ENCODE measurements at places on chromosomes 11 and 22. TPM values are rescaled to one million over a fixed set of nuclear protein-coding genes. Genes with fewer than 3 reads are reported as not detected.

TRABD gene
- total RNA-seq, result 21.0 TPM

GRCh38 chr11:66272596-66272995 lies 4.2 kb downstream of the RAB1B start:
- DNase-seq, result no peak

GRCh38 chr11:73317373-73317772 lies 9.3 kb downstream of the ARHGEF17 start:
- DNase-seq, result peak; percentile 82

SPDYC gene
- total RNA-seq, result not detected

ANKK1 gene
- total RNA-seq, result not detected

GRCh38 chr11:8739309-8739793 lies 56.8 kb downstream of the RPL27A start:
- no peak for DNase-seq

PTPRCAP gene
- 0.60 TPM for total RNA-seq

DNA sequence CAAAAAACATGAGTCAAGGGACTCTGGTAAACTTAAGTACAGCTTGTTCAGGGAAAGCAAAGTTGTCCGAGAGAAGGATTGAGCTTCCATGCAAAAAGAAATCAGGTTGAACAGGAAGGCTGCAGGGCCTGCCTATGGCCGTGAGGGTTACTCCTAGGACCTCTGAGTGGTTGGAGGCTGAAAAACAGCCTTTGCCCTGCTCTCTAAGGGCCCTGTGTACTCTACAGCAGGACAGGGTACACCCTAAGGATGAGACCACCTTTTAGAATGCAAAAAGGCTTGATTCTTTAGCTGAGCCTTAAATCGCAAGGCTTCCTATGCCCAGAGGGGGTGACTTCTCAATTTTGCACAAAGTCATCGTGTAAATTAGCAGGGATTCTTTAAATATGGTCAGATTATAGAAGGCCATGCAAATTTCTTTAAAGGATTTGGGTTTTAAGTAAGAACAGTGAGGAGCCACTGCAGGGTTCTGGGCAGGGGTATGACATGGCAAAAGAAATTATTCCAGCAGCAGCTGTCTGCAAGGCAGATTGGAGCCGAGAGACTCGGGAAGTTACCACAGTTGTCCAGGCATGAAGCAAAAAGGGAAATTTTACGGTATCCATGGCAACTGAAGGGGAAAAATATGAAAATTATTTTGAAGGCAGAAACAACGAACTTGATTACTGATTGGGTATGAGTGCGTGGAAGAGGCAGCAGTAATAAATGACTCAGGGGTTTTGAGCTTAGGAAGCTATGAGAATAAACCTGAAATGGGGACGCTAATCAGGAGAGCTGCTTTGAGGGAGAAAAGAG lies 91.8 kb downstream of the FAM76B start:
- no peak for DNase-seq

DNA sequence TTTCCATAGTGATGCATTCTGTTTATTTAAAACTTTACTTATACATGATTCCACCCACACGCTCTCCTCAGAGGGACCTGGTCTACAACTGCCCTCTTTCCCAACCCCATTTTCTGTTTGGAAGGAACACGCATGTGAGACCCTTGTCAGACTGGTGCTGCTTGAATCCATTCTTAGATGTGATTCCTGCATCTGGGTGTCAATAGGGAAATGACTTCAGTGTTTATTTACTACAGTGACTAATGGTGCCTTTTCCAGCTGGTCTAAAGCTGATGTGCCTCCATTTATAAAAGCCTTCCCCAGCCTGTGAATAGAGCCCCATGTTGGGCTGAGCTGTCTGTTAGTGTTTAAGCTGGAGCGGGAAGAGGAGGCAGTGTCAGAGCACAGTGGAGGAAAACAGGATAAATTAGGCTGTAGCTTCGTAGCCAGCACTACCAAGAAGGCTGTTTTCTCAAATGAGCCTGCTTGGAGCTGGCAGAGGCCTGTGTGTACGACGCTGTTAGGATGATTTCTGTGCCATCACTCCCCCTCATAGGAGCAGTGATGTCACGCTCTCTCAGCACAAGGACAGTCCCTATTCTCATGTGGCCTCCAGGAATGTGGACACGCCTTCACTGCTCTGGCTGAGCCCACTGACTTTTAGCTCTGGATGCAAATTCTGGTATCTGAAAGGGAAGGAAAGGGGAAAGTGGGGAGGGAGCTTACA lies 18.9 kb upstream of the C11orf96 start:
- peak; percentile 49 for DNase-seq

REXO2 gene
- total RNA-seq, result 182 TPM

MS4A1 gene
- total RNA-seq, result not detected

OR52E4 gene
- not detected for total RNA-seq

DNA sequence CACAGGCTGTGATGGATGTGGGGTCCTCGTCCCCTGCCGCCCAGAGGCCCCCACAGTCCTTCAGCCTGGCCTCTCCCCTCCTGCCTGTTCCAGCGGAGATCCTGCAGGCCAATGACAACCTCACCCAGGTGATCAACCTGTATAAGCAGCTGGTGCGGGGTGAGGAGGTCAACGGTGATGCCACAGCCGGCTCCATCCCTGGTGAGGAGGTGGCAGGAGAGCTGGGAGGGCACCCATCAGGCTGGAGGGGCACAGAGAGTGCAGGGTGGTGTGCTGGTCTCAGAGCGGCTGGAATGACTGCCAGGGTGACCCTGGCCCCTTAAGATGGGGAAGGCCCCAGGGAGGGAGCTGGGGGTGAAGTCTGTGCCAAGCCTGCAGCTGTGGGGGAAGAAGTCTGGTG lies 14.6 kb upstream of the SH3BP1 start:
- DNase-seq, result no peak

LMO1 gene
- 2.3 TPM for total RNA-seq

GLYATL1 gene
- total RNA-seq, result not detected

GRCh38 chr22:33335611-33336279 lies 277.6 kb upstream of the SYN3 start:
- no peak for DNase-seq

CDC42BPG gene
- total RNA-seq, result 1.1 TPM

DNA sequence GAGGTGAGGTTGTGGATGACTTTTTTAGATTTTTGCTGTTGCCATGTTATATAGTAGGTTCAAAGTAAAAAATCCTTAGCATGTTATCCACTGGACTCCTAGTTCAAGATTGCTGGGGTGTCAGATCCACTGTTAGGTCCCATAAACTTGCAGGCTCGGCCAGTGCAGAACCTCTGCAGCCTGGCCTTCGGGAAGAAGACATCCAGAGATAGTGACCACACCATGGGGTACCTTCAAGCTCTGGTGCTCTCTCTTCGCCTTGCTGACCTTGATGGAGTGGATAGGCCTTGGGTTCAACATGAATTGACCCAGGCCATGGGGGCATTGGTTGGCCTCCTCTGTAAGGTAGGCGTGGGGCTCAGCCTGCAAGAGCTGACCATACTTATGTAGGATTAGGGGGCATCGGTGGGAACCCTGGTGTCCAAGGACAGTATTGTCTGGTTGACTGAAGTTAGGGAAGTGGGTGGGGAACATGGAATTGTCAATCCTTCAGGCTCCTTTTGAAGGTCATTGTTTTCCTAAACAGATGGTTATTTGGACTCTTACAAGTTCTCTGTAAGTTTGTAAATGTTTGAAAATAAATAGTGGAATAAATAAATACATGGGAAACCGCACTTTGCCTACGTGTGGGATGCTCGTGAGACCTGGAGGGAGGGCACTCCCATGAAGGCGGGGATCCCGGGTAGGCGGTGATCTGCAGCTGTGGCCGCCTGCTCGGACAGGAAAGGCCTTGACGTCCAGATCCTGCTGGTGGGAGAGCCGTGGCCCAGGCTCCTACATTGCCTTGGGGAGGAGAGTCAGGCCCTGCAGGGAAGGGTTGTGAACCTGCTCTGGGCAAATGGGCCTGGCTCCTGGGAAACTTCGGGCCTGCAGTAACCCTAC lies 37.1 kb downstream of the BCR start:
- DNase-seq, result peak; percentile 43

GRCh38 chr11:101061606-101062005 lies 68.0 kb downstream of the PGR start:
- no peak for DNase-seq

- DNase-seq, result no peak
These were observed 34.9 kb upstream of the PHOX2A start for GRCh38 chr11:72278905-72279304.

GRCh38 chr22:30127749-30128166 lies 47.5 kb downstream of the HORMAD2 start:
- no peak for DNase-seq

DNA sequence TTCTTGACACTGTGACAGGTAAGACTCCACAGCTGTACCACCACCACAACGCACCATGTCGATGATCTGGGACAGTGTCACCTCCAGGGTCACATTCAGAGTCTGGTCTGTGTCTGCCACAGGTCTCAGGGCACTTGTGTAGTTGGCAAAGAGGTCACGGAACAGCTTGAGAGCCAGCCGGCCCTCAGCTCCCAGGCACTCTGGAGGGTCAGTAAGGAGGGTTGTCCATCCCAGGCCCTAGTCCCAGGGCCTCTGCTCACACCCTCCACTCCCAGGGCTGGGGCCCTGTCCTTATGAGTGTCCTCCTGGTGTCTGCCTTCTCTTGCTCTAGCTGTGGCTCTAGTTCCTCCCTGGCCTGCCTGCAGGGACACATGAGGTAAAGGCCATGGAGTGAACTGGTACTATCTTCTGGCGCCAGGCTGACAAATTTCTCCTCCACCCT lies 1.4 kb downstream of the CHRNA10 start:
- DNase-seq, result peak; percentile 38

DNA sequence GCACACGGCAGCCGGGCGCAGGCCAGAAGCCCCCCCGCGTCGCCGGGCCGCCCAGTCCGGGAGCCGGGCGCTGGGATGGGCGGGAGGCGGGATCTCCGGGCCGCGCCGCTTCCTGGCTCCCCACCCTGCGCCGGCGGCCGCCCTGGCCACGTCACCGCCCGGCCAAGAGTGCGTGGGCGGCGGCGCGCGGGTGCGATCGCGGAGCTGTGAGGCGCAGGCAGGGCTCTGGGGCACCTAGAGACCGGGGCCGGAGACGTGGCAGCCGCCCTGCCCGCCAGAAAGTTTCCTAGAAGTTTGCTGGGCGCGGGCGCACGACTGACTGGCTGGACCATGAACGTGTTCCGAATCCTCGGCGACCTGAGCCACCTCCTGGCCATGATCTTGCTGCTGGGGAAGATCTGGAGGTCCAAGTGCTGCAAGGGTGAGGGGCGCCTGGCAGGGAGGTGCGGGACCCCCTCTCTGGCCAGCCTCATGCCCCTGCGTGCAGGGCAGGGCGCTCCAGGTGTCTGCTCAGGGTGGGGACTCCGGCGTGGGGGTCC lies at the start of gene KDELR3:
KDELR3 (plus strand) TSS at position 193 of the 539 bp plus-strand sequence; CDS start at position 331, 138 bp downstream.
- peak; percentile 72 for DNase-seq

DNA sequence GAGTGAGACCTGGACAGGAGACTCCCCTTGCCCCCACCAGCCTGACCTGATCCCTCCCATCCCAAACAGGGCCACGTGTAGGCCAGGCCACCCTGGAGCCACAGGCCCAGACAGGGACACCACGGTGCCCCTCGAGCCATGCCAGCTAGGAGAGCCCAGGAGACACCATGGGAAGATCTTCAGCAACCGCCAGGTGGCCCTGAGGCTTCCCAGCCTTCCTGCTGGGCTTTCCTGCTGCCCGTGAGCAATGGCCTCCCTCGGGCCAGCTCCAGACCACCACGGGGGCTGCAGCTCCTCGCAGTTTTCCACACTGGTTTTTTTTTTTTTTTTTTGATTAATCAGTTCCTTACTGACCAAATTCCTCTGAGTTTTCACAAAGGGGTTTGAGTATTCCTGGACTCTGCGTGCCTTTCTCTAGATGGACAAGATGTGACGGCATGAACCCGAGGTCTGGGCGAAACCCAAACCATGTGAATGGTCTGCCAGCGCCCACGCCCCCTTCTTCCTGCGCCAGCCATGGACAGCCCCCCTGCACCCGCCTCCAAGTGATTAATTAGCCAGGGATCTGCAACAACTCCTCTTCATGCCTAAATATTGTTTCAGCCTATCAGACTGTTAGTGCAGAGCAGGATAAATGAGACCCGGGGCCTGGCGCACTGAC lies 40.9 kb downstream of the TBX1 start:
- no peak for DNase-seq

CD248 gene
- 12.3 TPM for total RNA-seq

- DNase-seq, result no peak
These were observed 16.8 kb upstream of the PGA3 start for GRCh38 chr11:61186504-61186903.

SEC14L6 gene
- not detected for total RNA-seq

DNA sequence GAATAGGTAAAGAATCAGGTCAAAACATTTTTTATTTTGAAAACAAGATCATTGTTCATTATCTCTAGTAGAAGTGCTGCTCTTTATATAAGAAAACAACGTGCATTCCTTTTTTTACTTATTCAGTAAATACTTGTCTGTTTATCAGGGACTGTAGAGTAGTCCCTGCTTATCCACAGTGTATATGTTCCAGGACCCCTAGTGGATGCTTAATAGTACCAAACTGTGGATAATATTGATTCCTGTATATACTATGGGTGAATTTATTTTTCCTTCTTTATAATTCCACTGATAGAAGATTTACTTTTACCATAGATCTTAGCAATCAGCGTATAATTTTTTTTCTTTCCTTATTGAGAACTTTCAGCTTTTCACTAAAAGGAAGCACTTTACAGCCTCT lies 32.6 kb downstream of the CEP295 start:
- DNase-seq, result no peak

OR4A47 gene
- total RNA-seq, result not detected

ZP1 gene
- not detected for total RNA-seq

DGCR6 gene
- total RNA-seq, result 13.9 TPM

GRCh38 chr22:36493690-36494110 lies 12.3 kb upstream of the TXN2 start:
- peak; percentile 39 for DNase-seq

DNA sequence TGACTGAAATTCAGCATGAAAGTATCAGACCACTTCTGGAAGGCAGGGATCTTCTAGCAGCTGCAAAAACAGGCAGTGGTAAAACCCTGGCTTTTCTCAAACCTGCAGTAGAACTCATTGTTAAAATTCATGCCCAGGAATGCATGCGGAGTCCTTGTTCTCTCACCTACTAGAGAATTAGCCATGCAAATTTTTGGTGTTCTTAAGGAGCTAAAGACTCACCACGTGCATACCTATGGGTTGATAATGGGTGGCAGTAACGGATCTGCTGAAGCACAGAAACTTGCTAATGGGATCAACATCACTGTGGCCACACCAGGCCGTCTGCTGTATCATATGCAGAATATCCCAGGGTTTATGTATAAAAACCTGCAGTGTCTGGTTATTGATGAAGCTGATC lies 19.1 kb downstream of the ZBTB44 start:
- DNase-seq, result no peak

FAM83F gene
- 4.4 TPM for total RNA-seq

FGF19 gene
- total RNA-seq, result not detected

- no peak for DNase-seq
These were observed 92.8 kb upstream of the FIBIN start for GRCh38 chr11:26901162-26901561.

GRCh38 chr11:74926304-74927030 lies 22.4 kb downstream of the XRRA1 start:
- no peak for DNase-seq
